Left renal pelvis (tissue), 4 donors: ENCODE measurements at places on chromosomes 4 and X.

GRCh38 chr4:52263607-52264006 lies 212.5 kb downstream of the SPATA18 start:
- no peak for DNase-seq

GRCh38 chr4:75673959-75674328 lies 733 bp upstream of the G3BP2 start:
- DNase-seq, result peak; percentile 19

GRCh38 chr4:1325681-1326635 lies 21.1 kb upstream of the UVSSA start:
- DNase-seq, result no peak

GRCh38 chr4:138437263-138437851 lies 195.2 kb upstream of the SLC7A11 start:
- DNase-seq, result no peak

DNA sequence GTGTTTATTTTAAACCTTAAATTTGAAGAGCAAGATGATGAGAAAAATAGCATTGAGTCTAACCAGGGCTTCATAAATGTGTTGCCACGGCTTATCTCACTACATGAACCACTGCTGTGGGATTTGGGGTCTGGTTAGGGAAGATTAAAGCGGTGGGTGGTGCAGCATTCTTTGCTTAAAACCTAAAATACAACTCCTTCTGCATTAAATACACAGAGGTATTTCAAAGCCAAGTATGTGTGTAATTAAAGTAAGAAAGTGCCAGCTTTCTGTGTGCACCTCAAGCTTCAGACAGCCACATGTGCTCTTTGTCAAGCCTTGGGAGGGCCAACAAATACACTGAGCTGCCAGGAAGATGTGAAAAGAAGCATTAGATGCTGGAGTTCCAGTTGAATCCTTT lies 128.0 kb downstream of the CPE start:
- DNase-seq, result no peak

DNA sequence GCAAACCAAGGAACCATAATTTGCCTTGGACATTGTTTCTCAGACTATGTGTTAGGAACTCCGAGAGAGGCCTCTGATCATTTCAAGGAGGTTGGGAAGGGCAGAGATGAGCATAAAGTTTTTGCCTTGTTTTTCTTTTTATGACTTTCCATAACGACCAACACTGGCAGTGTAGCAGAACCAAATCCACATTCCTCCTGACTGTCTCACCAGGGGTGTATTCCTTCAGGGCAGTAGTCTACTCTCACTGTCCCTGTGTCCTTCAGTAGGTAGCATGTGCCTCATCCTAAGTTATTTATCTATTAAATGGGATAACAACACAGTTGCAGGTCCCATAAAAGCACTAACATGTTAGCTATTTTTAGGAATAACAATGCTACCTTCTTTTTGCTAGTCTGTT lies 20.8 kb downstream of the EGFL6 start:
- no peak for DNase-seq

- DNase-seq, result no peak
These were observed 14.1 kb upstream of the CCNI start for GRCh38 chr4:77089866-77090265.

GRCh38 chrX:71366674-71367256 lies 608 bp downstream of the TAF1 start:
- no peak for DNase-seq

GRCh38 chrX:46218373-46218772 lies 326.8 kb downstream of the ZNF674 start:
- DNase-seq, result no peak

DNA sequence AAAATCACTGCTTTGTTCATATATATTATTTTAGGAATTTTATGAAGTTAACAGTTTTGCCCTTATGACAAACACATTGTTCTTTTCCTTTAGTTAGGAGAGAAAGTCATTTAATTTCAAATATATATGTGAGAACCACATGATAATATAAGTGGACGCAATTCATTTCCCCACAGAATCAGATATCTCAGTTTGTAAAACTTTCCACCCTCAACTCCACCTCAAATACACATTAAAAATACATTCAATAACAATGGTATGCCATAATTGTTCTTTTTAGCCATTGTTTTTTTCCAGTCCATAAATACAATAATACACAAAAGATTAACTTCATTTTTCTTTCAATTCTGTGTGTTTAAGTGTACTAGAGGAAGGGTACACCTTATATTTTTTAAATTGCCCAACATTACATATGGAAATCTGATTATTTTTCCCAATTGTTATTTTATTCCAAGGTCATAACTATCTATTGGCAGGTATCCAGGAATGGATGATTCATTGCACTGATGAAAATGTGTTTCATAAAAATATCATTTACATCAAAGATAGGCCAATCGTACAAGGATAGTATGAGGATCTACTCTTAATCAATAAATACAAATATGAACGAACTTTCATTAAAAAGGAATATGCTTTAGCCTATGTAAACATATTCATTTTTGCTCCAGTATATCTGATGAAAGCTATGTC lies 125.0 kb downstream of the PPP3CA start:
- DNase-seq, result no peak

GRCh38 chrX:68175562-68175961 lies 257.7 kb downstream of the OPHN1 start:
- DNase-seq, result no peak

GRCh38 chrX:39484159-39485068 lies 613.3 kb downstream of the BCOR start:
- no peak for DNase-seq

DNA sequence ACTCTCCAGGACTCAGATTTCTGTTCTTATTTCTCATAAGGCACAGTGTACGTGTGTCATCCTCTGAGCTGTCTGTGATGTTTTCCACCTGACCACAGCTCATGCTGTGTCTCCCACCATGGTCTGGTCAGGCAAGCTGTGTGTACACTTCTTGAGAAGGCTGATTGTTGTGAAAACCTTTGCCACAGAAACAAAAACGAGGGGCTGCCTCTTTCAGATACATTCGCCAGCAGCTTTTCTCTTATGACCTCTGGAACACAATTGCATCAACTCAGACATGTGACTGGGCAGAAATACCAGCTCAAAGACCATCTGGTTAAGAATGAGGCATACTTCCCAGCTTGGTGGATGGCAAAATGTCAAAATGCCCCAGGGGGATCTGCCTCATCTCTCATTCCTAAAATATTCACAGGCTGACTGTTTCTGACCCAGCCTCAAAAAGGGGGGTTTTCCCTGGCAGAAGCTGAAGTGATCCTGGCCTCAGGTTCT lies 46.1 kb downstream of the PGRMC2 start:
- no peak for DNase-seq

- no peak for DNase-seq
These were observed 339.3 kb downstream of the NKX6-1 start for GRCh38 chr4:84159762-84160161.

DNA sequence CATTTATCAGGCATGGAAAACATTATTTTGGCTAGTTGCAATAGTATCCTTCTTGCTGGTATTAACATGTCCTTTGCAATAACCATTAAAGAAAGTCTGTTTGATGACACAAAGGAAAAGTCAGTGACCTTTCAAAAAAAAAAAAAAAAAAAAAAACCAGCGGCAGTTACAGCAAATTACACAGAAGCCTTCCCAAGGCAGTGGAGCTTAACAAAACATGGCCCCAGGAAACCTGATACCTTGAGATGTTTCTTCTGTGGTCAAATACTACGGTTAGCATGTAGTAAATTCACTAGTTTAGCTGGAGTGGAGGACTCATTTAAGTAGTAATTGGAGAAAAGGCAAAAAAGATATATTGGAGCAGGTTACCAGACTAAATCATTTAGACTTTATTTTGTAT lies 359.1 kb downstream of the DACH2 start:
- peak; percentile 18 for DNase-seq

GRCh38 chr4:99855678-99856077 lies 38.5 kb downstream of the LAMTOR3 start:
- no peak for DNase-seq

- DNase-seq, result no peak
These were observed 273.7 kb upstream of the CTSO start for GRCh38 chr4:156227321-156227720.

- DNase-seq, result no peak
These were observed 2.6 kb downstream of the MSX1 start for GRCh38 chr4:4862071-4862551.

DNA sequence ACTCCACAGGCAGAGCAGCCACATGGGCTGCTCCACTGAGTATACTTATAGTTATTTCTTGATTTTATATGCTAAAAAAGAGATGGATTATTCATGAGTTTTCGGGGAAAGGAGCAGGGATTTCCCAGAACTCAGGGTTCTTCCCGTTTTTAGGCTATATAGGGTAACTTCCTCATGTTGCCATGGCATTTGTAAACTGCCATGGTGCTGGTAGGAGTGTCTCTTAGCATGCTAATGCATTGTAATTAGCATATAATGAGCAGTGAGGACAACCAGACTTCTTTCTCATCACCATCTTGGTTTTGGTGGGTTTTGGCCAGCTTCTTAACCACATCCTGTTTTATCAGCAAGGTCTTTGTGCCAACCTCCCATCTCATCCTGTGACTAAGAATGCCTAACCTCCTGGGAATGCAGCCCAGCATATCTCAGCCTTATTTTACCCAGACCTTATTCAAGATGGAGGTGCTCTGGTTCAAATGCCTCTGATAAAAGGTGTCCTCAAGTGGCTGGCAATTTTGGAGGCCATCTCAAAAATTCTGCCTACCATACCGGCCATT lies 213.0 kb upstream of the VEGFC start:
- no peak for DNase-seq

DNA sequence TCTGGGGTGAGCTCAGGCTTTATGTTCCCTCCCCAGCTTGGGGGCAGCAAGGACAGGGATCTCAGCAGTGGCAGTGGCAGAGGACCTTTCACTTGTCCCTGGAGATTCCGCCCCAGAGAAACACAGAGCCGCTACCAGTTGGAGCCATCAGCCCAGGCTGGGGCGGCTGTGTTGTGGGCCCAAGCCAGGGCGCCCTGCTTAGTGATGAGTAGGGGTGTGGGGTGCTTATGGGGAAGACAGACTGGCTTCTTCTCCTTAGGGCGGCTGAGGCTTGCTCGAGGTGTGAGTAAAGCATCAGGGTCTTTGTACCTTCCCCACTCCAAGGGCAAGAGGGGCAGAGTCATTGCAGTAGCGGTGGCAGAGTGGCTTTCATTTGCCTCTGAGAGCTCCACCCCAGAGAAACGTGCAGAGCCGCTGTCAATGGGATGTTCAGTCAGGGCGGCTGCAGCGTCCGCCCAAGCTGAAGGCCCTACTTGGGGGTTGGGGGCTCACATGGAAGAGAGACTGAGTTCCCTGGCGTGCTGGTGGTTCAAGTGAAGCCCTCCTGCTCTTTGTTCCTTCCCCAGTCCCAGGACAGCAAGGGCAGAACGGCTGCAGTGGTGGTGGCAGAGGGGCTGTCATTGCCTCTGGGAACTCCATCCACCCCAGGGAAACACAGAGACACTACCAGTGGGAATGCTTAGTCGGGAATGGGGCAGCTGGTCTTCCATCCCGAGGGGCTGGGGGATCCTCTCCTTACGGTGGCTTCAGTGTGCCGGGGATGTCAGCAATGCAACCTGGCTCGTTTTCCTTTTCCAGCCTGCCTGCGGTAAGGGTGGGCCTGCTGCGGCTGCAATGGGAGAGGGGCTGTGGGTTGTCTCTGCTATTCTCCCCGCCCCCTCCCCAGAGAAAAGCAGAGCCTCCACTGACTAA lies 2142.5 kb upstream of the TENM3 start:
- DNase-seq, result no peak

GRCh38 chrX:40165206-40165605 lies 67.4 kb upstream of the BCOR start:
- DNase-seq, result no peak

GRCh38 chr4:55475394-55476243 lies 71.1 kb downstream of the CLOCK start:
- no peak for DNase-seq

DNA sequence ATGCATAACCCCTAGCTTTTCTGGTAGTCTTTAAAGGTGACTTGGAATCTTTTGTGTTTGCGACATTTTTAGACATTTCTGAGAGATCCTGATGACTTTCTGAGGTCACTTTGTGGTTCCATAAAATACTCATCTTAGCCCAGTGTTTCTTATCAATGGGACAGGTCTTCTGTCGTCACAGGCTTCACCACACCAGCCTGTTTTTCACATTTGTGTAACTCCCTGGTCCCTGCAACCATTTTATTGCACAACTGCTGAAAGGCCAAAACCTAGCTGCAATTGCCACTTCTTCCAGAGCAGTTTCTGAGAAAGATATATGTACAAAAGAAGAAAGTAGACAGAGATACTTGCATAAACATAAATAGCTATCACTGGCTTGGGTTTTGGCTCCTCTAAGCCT lies 120.9 kb downstream of the IL15 start:
- DNase-seq, result no peak

GRCh38 chr4:13849778-13850177 lies 222.3 kb upstream of the BOD1L1 start:
- peak; percentile 40 for DNase-seq

DNA sequence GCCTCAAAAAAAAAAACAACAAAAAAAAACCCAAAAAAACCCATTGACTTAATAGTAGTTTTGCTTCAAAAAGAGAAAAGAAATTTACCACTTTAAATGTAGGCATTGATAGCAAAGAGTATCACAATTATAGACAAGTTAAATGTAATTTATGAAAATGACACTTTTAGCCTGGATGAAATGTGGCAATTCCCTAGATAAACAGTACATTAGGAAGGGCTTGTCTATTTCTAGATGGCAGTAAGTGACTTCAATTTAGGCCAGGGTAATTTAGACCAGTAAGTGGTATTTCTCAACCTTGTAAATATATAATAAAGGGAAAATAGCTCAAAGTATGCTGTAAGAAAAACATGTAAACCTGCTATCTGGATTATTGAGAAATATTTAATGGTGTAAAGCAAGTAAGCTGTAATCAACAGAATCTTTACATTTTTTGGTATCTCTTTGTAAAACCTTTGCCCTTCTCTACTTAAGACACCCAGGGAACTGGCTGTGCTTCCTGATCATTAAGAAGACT lies 103.7 kb upstream of the RAPGEF2 start:
- DNase-seq, result no peak

DNA sequence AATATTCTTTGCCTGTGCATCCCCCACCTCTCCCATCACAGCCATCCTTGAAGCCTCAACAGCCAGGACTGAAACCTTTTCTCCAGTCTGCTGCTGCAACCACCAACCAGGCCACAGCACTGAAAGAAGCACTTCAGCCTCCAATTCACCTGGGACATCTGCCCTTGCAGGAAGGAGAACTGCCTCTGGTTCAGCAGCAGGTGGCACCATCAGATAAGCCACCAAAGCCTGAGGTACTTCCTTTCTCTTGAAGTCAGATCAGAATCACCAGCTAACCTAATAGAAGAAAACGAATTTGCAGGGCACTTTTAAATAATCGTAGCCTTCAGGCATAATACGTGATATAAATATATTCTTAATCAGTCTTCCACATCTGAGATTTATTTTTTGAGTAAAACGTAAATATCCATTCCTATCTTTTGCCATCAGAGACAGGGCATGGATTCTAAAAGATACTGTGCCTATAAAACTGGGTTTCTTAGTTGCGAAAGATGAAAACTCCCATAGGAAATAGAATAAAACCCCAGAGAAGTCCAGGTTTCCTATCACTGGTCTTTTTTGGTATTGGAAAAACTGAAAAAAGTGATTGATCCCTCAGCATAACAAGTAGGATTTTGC lies 9.5 kb downstream of the AMBN start:
- no peak for DNase-seq
